ENCODE measurements at places on chromosomes 7 and 10. TPM values are rescaled to one million over a fixed set of nuclear protein-coding genes. Genes with fewer than 3 reads are reported as not detected.
A peak's percentile ranks its signal among the peaks of the same experiment; 100 is the strongest.

The DPYSL4 gene
- total RNA-seq: 6.7 TPM

- no peak overlapping the region for H3K4me3 ChIP-seq
- no peaks in the 10 kb centered on the region for H3K36me3 ChIP-seq
- no peak for DNase-seq
- no peaks in the 10 kb centered on the region for H3K4me1 ChIP-seq
Measured at GRCh38 chr7:7125963-7126362, 56.4 kb upstream of the C1GALT1 start.

The GRM8 gene
- total RNA-seq: not detected

- no peak overlapping the region for H3K4me3 ChIP-seq
- H3K27ac ChIP-seq: no peak overlapping the region
- DNase-seq: no peak
- H3K36me3 ChIP-seq: no peaks in the 10 kb centered on the region
- no peaks in the 10 kb centered on the region for H3K27me3 ChIP-seq
- no peaks in the 10 kb centered on the region for H3K4me1 ChIP-seq
Measured at GRCh38 chr7:154442939-154443338, 390.7 kb downstream of the DPP6 start.

- H3K4me3 ChIP-seq: no peak overlapping the region
- peaks cover 12% of the 10 kb centered on the region for H3K4me1 ChIP-seq
- peak; percentile 60 for DNase-seq
- H3K27me3 ChIP-seq: peaks cover 7% of the 10 kb centered on the region
Measured at GRCh38 chr7:102279537-102280400, 6.9 kb upstream of the SH2B2 start.

DNA sequence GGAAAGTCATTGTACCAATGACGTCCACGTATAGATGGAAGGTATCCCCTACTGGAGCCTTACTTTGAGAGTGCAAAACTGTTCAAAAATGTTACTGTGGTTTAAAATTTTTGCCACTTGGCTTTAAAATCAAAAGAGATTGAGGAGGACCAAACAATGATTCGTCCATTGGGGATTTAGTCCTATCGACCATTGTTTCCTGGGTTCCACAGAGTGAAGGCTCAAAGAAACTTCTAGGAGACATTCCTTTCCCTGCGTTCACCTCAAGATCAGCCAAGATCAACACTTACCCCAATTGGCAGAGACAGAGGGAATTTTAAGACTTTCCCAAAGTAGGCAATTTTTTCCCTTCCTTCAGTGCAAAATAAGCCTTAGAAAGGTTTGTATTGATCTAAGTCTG, 152.3 kb downstream of the NEBL start:
- H3K27me3 ChIP-seq: no peaks in the 10 kb centered on the region
- no peak overlapping the region for H3K4me3 ChIP-seq
- no peaks in the 10 kb centered on the region for H3K36me3 ChIP-seq
- DNase-seq: no peak
- no peak overlapping the region for H3K27ac ChIP-seq

The ARMS2 gene
- total RNA-seq: not detected

DNA sequence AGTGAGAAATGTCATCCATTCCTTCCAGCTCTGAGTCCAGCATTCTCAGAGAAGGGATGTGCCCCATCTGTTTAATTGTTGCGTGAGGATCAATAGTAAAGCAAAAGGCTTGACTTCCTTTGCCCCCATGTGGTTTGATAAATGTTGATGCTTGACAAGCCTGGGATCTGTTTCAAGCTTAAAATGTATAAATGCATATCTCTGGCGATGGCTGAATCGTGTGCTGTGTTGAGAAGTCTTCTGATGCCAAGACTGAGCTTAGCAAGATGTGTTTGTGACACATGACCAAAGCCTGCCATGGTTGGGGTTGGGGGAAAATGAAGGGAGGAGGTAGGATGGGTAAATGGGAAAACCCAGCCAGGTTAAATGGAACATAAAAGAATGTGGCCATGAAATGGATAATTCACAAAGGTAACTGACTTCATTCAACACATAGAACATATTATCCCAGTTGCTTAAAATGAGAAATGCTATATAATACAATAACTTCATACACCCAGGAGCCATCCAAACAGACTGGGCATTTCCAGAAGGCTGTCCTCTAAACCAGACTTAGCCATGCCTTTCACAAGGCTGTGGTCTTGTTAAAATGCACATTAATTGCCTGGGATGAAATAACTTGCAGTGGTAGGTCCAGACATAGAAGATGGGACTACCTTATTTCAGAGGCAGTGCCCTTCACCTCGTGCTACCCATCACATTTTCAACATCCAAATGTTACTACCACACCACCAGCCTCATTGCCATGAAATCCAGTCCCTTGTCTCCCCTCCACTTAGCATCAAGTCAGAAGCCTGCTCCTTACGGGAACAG, 147.3 kb upstream of the PDE1C start:
- H3K27me3 ChIP-seq: no peaks in the 10 kb centered on the region
- no peaks in the 10 kb centered on the region for H3K36me3 ChIP-seq
- H3K27ac ChIP-seq: no peak overlapping the region
- DNase-seq: no peak

GRCh38 chr7:128827971-128828711, 2.1 kb upstream of the FLNC start:
- no peak overlapping the region for H3K4me3 ChIP-seq
- no peak for DNase-seq
- no peaks in the 10 kb centered on the region for H3K36me3 ChIP-seq
- H3K27me3 ChIP-seq: peaks cover 31% of the 10 kb centered on the region
- no peak overlapping the region for H3K27ac ChIP-seq

- no peak for DNase-seq
- peaks cover 36% of the 10 kb centered on the region for H3K4me1 ChIP-seq
- no peak overlapping the region for H3K4me3 ChIP-seq
- H3K27me3 ChIP-seq: peaks cover 7% of the 10 kb centered on the region
- H3K27ac ChIP-seq: no peak overlapping the region
- peaks cover 9% of the 10 kb centered on the region for H3K36me3 ChIP-seq
Measured at GRCh38 chr10:8577686-8578085, 523.2 kb downstream of the GATA3 start.

The SLC39A12 gene
- total RNA-seq: not detected

DNA sequence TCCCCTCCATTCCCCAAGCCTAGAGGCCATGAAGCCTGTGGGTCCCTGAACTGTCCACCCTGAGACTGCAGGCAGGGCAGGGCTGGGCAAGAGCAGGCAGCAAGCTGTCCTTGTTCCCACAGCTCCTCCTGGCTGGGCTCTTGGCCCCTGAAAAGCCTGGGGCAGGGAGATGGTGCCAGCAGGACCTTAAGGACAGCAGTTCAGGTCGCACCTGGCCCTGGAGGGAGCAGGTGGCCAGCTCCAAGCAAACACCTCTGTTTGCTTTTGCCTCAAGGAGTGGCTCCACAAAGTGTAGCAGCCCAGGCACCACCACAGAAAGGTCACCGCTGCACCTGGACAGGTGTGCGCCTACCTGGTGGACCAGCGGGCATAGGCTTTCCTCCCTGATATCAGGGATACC, 5.2 kb downstream of the RET start:
- H3K36me3 ChIP-seq: no peaks in the 10 kb centered on the region
- peaks cover 38% of the 10 kb centered on the region for H3K27me3 ChIP-seq
- H3K4me3 ChIP-seq: no peak overlapping the region
- H3K4me1 ChIP-seq: peaks cover 6% of the 10 kb centered on the region
- no peak for DNase-seq
- no peak overlapping the region for H3K27ac ChIP-seq

All from activated CD4-positive, alpha-beta memory T cell treated with anti-CD3 and anti-CD28 coated beads, Interleukin-2, amount 10 ng/mL, durations not matched to agents 7 days and 5 days (primary cell).